ENCODE measurements at places on chromosomes 2 and 18.

DNA sequence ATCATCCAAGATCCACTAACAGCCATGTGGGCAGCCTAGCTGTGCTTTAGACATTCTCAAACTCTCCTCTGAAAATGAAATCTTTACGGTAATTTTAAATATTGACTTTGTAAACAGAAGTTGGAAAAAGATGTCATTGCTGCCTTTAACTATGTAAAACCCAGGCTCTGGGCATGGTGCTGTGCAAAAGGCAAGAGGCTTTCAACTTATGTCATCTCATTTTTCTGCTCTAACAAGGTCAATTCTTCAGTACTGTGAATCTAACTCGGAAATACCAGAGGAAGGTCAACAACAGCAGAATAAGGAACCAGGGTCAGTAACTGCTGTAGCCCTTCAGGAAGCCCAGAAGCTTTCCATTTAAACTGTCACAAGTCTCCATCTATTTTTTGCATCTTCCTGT, 37.0 kb upstream of the MPP4 start:
- no peak for DNase-seq

DNA sequence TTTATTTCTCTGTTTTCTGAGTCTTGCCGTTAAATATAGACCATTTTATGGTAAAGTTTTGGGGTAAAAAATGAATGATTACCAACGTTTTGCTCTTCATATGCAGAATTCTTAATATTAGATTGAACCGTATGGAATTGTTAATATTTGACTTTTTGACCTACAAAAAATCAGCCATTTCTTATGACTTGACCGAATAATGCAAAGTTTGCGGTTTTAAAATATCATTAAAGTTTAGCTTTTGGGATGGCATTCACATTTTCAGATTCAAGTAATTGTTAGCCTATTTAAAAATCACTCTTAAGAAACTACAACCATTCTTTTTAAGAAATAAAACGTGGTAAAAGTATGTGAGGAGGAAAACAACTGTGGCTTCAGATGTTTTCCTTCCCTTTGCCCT, 138.0 kb downstream of the HAUS1 start:
- DNase-seq = no peak

DNA sequence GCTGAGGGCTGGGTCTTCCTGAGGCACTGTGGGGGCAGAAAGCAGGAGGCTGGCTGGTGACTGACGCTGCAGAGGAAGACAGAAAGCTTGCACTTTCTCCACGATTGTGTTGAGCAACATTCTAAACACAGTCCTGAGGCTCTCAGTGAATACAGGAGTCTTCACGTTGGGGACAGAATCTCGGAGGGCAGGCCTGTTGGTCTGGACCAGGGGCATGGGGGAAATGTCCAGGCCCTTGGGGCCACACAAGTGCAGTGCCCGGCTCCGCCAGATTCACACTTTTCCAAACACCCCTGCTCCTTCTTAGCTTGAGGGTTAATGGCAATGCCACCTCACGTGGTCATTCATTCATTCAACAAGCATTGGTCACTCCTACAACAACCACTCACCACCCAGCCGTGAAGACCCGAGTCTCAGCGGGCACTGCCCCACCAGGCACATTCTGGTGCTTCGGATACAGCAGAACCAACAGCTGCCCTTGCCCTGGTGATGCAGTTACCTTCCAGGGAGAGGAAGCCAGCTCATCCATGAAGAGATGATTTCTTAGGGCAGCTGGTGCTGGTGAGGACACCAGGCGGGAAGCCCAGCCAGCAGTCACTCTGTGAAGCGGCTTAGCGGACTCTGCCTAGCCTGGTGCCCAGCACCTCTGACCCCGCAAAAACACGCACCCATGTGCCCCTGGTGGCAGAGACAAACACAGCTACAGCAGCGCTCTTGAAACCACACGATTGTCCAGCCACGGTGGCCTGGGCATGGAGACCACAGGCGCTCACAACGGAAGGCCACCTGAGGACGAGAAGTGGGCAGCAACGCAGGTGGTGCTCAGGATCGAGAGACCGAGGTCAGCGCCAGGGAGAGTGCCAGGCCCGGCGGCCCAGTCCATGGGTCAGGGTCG, 10.9 kb upstream of the GPC1 start:
- DNase-seq = no peak

GRCh38 chr2:176199902-176200301, 11.4 kb downstream of the HOXD1 start:
- no peak for DNase-seq

DNA sequence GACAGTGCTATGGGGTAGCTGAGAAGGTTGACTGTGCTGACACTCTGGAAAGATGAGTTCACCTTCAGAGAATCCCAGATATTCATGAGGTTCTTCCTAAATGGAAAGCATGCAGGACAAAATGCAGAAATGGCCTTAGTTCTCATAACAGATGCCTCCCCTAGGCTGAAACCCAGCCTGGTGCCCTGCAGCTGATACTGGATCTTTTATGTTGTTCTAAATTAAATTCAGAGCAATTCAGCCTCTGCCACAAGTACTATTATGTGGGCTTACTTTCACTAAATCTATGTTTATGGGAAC, 172.0 kb upstream of the SERPINE2 start:
- DNase-seq = no peak

DNA sequence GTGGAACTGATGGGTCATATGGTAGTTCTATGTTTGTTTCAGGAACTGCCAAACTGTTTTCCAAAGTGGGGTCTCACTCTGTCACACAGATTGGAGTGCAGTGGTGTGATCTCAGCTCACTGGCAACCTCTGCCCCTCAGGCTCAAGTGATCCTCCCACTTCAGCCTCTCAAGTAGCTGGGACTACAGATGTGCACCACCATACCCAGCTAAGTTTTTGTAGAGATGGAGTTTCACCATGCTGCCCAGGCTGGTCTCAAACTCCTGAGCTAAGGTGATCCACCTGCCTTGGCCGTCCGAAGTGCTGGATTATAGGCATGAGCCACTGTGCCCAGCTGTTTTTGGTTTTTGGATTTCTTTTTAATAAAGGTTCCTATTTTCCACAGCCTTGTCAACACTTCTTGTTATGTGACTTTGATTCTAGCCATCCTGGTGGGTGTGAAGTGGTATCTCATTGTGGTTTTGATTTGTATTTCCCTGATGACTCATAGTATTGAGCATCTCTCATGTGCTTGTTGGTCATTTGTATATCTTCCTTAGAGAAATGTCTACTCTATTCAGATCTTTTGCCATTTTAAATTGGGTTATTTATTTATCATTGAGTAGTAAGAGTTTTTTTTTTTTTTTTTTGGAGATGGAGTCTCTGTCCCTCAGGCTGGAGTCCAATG, 22.8 kb downstream of the NPC1 start:
- DNase-seq = no peak

DNA sequence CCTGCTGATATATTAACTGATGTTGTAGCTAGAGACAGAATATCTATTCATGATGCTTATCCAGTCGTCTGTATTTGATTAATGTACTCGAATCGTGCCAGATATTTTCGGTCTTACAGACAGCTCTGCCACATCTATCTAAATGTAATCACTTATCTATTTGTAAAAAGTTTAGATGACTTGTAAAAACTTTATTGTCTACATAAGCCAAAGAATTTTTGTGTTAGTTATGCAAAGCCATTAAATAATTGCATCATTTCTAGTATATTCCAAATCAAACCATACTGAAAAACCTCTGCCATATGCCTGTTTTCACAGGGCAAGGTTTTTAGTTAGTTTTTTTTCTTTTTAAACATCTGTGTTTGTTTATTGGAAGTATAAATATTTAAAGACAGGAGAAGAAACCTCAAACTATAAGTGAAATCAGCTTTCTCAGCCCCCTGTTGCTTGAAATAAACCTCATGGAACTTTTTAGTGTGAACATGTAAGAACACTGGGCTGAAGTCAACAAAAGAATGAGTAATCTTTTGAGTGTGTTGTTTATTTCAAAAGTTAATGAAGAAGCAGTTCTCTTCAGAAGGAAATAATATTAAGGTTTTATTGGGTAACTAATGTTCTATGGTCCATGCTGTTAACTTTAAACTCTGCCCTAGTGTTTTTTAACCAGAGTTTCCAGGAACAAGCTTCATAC, 657.6 kb upstream of the SYT4 start:
- no peak for DNase-seq

DNA sequence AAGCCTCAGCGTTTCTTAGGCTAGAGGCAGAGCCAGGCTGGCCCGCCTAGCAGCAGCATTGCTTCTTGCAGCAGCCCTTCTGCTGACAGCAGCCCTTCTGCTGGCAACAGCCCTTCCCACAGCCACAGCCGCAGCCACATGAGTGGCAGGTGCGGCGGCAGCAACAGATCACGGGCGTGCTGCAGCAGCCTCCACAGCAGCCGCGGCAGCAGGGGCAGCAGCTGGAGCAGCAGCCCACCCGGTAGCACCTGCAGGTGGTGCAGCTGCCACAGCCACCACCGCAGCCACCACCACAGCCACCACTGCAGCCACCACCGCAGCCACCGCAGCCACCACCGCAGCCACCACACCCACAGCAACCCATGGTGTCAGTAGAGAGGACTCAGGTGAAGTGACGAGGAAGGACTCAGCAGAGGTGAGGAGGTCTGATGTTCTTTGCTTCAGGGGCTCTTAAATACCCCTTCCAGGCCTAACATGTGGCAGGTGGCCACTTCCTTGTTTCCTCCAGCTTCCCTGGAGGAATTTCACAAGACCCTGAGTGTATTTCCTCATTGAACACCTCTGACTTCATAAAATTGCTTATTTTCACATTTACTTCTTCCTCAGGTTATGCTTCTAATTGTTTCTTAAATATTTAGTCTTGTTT, at the start of gene SCYGR6:
Gene SCYGR6, minus strand, starts transcription at position 364 of the 646 bp plus-strand sequence. Its CDS starts 0 bp downstream, at position 364.
- no peak for DNase-seq

DNA sequence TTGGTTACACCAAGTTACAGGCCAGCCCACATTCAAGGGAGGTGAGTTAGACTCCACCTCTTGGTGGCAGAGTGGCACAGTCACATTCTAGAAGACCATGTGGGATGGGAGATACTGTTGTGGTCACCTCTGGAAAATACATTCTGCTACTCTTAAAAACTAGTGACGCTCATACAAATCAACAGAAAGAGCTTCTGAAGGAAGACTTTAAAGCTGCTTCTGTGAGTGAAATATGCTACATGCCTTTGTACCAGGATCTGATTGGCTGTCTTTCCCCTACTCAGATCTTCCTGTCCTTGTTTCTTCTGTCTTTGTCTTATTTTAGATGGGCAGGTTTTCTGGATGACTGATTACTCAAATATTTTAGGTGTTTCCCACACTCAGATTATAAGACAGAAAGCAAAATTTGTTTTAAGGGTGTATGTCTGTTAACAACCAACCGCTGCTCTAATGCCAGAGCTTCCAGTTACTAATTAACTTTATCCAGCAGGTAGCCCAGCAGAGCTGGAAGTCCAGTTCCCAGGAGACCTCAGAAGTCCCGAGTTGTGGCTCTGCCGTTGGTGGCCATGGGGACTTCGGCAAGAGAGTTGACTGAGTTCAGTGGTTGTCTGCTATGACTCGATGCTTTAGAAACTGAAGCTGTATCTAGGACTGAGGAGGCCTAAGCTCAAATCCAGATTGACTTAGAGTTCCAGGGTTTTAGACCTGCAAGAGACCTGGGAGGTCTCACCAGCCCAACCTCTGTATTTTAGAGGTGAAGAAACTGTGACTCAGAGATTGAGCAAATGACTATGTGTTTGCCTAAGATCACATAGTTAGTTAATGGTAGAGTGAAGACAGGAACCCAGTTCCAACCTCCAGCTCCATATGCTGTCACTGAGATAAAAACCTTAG, 7.4 kb downstream of the IL1R2 start:
- DNase-seq = peak; percentile 34

GRCh38 chr2:71120195-71120594, 9.8 kb downstream of the MCEE start:
- DNase-seq = no peak

DNA sequence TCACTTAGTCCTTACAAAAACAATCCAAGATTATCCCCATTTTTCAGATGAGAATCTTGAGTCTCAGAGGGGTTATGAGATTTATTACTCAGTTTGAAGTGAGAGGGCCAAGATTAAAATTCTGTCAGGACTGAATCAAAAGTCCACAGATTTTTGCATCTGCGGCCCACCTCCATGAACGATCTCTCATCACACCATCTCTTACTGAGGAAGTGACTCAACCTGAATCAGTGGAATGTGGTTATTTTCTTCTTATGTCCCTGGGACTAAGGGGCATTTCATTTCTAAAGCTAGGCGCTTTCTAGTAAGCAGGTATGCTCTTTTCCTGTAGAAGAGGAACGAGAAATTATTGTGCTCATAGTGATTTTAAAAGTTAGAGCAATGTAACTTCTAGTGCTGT, 360.3 kb upstream of the SPHKAP start:
- DNase-seq = no peak

- DNase-seq = no peak
Measured at GRCh38 chr2:232896111-232896510, 26.0 kb downstream of the SNORC start.

- DNase-seq = no peak
Measured at GRCh38 chr2:216492597-216493333, 5.9 kb upstream of the RPL37A start.

DNA sequence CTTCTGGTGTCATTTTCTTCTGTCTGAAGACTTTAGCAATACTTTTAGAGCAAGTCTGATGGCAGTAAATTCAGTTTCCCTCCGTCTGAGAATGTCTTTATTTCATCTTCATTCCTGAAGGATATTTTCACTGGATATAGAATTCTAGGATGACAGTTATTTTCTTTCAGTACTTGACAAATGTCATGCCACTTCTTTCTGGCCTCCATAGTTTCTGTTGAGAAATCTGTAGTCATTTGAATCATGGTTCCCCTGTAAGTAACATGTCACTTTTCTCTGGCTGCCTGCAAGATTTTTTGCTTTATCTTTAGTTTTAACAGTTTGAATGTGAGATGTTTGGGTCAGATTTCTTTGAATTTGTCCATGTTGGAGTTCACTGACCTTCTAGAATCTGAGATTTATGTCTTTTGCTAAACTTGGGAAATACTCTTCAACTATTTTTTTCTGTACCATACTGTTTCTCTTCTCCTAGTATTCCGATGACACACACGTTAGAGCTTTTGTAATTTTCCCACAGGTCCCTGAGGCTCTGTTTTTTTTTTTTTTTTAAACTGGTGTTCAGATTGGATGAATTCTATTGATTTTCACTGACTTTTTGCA, 30.2 kb downstream of the RMND5A start:
- DNase-seq = no peak

GRCh38 chr2:212227755-212228154, 310.8 kb downstream of the ERBB4 start:
- peak; percentile 59 for DNase-seq

- peak; percentile 82 for DNase-seq
Measured at GRCh38 chr2:128736689-128737545, 418.2 kb upstream of the HS6ST1 start.
